ENCODE measurements at places on chromosomes 4 and X.

- no peak for DNase-seq
These were observed 140.9 kb upstream of the JADE1 start for GRCh38 chr4:128668566-128668965.

DNA sequence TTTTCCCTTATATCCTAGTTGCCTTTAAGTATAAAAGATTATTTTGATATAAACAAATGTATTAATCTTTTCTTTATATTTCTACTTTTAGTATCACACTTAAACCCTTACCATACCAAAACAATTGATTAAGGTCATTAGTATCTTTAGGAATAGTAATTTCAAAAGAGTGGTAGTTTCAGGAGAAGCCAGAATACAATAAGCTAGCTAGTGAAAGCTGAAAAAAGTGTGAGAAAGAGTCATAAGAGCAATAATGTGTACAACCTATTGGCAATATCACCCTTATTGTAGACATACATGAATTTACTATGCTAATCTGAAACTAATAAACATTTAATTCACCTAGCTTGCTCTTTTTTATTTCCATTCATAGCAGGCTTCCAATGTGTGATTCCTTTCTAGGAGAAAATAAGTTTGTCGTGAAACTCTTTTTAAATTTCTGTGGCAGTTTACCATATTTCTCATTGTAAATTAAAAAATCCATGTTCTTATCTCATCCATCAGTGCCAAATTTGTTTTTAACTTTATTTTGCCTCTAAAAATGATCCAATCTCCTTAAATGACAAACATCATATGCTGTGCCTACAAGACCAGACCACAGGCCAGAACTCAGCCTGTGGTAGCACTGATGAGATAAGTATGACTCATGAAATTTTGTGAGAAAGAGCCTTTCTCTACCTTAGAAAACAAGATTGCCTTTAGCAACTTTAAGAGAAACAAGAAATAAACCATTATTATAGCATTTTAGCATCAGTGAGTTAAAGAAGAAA is 8.1 kb downstream of the NEK1 start:
- no peak for DNase-seq

GRCh38 chr4:8171266-8171665 is 12.7 kb upstream of the ABLIM2 start:
- no peak for DNase-seq

GRCh38 chr4:98522636-98523395 is 135.6 kb downstream of the TSPAN5 start:
- no peak for DNase-seq

GRCh38 chrX:40174854-40175510 is 77.2 kb upstream of the BCOR start:
- peak; percentile 66 for DNase-seq

- DNase-seq: peak; percentile 93
These were observed at the start of gene MECP2 for GRCh38 chrX:154097589-154098541. Gene MECP2 (minus strand): TSS chrX:154097717.

DNA sequence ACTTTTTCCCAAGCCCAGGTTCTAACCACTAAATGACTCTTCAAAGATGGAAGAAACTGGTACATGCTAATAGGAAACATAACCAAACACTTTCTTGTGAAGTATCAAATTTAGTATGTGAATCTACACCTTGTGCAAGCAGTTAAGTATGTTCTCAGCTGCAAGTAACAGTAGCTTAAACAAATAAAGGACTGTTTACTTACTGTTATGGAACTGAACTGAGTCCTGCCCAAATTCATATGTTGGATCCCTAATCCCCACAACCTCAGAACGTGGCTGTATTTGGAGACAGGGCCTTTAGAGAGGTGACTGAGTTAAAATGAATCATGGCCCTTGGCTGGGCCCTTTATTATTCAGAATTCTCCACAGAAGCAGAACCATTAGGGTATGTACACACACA is 178.7 kb downstream of the KDR start:
- DNase-seq: no peak

DNA sequence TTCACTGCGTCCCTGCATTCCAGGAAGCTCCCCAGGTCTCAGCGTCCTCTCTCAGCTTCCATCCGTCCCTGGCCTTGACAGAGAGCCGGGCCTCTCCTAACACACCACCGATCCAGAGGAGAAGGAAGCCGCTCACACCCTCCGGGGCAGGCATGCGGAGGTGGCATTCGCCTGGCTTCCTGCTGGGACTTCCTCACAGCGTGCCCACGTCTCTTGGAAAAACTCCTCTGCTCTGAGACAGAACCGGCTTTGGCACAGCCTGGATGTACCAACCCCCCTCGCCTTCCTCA is 3.2 kb downstream of the CTAG2 start:
- DNase-seq: no peak

DNA sequence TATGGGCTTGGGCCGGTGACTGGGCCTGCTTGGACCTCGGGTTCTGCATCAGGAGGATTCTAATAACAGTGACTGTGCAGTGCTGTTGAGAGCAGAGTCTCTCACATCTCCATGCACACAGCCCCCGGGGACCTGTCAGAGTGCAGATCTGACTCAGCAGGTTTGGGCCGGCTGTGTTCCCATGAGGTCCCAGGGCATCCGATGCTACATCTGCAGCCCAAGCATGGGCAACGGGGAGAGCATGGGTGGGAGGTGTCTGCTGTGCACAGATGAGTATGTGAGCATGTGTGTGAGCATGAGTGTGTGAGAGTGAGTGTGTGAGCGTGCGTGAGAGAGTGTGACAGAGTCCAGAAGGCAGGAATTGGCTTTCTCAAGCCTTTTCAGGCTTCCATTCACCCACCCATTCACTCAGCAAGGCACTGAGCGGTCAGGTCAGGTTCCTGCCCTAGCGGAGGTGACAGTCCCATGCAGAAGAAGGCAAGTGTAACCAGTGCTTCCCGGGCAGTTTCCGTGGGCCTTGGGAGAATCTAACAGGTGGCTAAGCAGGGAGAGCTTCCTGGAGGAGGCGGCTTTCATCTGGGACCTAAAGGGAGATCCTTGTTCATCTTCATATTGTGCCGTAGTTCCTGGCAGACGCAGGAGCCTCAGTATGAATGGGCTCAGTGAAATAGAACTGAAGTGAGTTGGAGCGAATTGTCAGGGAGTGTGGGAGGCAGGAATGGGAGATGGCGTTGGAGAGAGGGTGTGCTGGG is 62.6 kb downstream of the SORCS2 start:
- DNase-seq: no peak

- DNase-seq: peak; percentile 44
These were observed 1.0 kb downstream of the RASGEF1B start for GRCh38 chr4:81470456-81471297.

- DNase-seq: no peak
These were observed 324.7 kb downstream of the LDB2 start for GRCh38 chr4:16573739-16574138.

DNA sequence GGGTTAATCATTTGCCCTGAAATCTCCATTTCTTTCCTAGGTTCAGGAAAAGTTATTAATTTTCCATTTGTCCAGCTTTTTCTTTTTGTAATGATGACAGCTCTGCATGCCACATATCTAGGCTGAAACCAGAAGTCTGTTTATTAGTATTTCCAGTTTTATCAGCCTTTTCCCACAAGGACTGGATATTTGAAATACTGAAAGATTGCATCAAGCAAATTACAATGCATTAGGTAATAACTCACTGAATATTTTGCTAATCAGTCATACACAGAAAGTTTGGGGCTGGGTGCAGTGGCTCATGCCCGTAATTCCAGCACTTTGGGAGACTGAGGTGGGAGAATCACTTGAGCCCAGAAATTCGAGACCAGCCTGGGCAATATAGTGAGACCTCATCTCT is 21.5 kb downstream of the SLC9A7 start:
- no peak for DNase-seq

DNA sequence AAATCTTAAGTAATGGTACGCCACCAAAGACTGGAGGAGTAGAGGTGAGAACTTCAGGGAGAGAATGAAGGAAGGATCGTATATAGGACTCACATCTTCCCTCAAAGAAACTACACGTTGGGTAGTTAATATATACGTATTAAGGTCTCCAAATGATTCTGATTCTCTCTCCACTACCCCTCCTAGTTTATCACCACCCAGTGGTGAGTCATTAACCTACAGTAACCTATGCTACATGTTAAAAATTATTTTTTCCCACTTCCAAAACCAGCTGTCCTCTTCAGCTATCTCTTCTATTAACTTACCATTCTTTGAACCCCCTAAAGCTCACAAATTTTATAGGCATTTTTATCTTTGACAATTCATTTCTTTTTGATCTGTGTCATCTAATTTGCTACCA is 69.7 kb downstream of the RPS6KA6 start:
- DNase-seq: no peak

DNA sequence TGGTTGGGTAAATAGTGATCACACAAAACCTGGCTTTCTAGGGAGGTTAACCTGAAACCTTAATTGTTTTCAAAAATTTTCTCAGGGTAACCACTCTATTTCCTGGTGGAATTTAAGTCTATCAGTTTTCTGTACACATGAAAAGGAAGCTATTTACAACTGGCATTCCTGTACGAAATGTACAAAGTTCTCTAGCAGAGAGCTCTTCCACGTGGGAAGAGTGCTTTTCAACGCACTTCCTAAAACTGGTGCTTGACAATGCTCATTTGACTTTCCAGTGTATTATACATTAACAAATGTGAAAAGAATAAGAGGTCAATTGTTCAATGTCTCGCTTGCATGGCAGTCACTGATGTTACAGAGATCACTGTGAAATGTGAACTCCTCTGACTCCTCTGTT is 2.8 kb upstream of the SOD3 start:
- DNase-seq: no peak

- DNase-seq: no peak
These were observed 175.2 kb upstream of the ADAMTS3 start for GRCh38 chr4:72744103-72744725.

DNA sequence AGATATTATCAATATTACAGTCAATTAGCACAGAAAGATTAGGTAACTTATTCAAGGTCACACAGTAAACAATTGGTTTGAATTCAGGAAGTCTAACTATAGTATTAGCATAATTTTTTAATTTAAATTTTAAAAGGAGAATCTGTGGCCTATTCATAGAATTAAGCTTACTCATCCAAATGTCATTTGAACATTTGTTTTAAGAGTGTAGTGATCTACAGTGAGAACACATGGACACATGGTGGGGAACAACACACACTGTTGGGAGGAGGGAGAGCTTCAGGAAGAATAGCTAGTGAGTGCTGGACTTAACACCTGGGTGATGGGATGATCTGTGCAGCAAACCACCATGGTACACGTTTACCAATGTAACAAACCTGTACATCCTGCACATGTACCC is 48.3 kb downstream of the MEPE start:
- DNase-seq: no peak

GRCh38 chr4:18247189-18247588 is 225.6 kb upstream of the LCORL start:
- DNase-seq: no peak

DNA sequence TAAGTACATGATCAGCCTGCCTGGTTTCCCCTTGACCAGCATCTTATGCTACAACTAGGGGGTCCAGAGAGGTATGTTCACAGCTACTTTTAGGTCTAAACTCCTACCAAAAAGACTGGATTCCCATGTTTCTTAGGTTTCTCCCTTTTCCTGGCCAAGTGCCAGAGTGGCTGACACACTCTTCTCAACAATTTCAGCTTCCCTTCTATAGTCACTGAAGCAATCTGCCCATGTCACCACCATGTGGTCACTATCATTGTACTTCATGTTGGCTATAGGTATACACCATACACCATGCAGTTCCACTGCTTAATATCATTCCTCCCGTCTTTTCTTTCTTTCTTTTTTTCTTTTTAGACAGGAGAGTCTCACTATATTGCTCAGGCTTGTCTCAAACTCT is 66.9 kb downstream of the KLHL13 start:
- no peak for DNase-seq

DNA sequence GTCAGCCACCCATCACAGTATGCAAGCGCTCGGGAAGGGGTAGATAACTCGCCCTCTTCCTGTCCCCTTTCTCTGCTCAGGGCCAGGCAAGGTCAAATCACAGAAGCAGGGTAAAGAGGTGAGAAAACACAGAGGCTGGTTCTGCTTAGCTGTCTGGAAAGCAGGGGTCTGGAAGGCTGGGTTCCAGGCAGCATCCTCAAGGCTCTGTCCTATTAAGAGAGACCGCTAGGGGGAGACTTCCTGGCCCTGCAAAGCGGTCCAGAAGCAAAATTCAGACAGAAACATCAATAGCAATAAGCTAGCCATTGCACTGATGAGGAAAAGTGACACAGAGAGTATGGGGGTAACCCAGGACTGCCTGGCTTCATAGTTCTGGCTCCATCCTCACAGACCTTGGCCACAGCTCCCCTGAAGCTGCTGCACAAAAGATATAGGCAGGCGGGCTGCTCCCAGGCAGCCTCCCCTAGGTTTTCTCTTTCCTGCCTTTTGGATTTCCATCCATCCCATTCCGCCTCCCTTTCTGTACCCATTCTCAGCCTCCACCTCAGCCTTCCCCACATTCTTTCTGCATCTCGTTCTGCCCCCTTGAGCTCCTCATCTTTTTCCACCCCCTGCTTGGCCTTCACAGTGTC is 308.5 kb downstream of the EVC2 start:
- no peak for DNase-seq

GRCh38 chrX:22093550-22093949 is 61.4 kb downstream of the PHEX start:
- DNase-seq: no peak

GRCh38 chrX:22882543-22882942 is 117.2 kb upstream of the DDX53 start:
- no peak for DNase-seq

DNA sequence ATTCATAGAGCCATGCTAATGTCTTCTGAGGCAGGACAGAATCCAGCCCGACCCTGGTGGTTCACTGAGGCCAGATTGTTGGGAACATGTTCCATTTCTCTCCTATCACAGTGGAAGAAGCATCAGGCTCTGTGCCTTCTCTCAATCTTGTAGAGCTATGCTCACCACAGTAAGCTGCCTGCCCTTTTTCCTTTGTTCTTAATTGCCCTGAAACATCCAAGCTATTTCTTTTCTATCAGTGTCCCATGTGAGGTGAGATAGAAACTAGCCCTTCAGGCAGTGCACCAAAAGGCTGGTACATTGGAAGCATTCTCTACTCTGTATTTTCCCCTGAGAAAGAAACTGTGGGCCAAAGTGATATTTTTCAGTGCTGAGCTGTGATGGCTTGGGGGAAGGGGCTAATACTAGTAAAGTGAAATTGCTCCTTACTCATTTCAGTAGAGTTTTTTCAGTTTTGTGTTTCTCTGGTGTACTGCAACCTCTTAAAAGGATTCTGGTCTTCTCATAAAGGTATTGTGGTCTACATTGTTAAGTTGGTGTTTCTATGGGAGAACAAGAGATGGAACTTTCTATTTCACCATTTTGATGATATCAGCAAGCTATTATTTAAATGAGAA is 611.2 kb downstream of the RPA4 start:
- no peak for DNase-seq

- no peak for DNase-seq
These were observed 59.9 kb upstream of the AP1S2 start for GRCh38 chrX:15914486-15914885.

GRCh38 chr4:38023347-38024205 is 63.4 kb downstream of the PTTG2 start:
- DNase-seq: no peak

GRCh38 chr4:161320377-161320776 is 843.4 kb downstream of the FSTL5 start:
- no peak for DNase-seq

- no peak for DNase-seq
These were observed 84.8 kb downstream of the TMEM164 start for GRCh38 chrX:110087485-110088356.

Measured in activated naive CD8-positive, alpha-beta T cell treated with anti-CD3 and anti-CD28 coated beads for 36 hours (primary cell).